RWPE2 (cell line): ENCODE measurements at places on chromosomes 7 and 10.

- no peak for DNase-seq
These were observed 34.0 kb upstream of the DKK1 start for GRCh38 chr10:52280051-52280450.

DNA sequence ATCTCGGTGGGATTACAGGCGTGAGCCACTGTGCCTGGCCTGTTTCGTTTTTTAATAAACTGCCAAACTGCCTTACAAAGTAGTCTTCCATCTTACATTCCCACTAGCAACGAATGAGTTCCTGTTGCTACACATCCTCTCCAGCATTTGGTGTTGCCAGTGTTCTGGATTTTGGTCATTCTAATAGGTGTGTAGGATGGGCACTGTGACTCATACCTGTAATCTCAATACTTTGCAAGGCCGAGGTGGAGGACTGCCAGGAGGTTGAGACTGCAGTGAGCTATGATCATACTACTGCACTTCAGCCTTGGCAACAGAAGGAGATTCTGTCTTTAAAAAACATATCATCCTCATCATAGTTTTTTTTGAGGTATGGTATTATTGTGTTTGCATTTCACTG lies 21.4 kb upstream of the RSBN1L start:
- peak; percentile 78 for DNase-seq

- DNase-seq: no peak
These were observed 278.9 kb downstream of the GRID1 start for GRCh38 chr10:86087716-86088115.

DNA sequence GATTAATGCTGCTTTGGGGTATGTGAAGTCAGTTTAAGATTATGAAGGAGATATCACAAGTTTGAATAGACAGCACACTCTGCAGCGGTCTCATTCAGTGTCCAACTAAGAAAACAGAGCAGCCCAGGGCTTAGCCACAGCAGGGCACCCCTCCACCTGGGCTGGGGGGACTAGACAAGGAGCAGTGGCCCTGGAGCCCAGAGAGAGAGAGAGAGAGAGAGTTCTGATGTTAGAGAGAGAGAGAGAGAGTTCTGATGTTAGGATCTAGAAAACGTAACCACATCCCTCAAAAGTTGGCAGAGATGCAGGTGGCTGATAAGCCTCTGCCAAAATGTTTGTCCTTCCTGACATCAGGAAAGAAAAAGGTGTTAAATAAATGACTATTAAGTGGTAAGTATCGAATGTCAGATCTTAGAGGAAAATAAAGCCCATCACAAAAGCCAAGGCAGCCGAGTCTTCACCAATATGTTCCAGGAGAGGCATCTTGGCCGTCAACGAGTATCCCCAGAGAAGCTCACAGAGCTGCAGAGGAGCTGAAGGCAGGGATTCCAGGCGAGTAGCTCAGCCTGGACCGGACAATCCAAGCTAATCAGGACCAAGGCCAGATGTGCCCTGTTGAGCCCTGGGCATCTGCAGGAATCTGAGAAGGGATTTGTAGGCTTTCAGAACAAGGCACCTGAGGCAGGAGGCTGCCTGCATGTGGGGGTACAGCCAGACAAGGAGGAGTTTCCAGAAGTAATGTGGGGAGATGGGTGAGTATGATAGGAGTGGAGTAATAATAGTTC lies 150.1 kb upstream of the TCF7L2 start:
- DNase-seq: no peak

DNA sequence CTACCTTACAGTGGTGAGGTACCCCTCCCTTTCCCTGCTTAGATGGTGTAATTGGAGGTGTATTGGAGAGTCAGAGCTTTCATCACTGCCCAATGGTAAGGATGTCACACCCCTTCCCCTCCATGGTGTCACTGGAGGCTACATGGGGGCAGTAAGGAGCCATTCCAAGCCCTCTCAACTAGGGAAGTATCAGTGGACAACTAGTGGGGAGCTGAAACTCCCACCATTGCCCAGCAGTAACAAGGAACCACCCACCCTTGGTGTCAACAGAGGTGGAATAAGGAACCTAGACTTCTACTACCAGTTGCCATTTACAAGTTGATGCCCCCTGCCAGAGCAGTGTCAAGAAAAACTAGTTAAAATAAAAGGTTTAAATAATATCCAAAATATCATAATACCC lies 2.8 kb upstream of the HIBADH start:
- no peak for DNase-seq

DNA sequence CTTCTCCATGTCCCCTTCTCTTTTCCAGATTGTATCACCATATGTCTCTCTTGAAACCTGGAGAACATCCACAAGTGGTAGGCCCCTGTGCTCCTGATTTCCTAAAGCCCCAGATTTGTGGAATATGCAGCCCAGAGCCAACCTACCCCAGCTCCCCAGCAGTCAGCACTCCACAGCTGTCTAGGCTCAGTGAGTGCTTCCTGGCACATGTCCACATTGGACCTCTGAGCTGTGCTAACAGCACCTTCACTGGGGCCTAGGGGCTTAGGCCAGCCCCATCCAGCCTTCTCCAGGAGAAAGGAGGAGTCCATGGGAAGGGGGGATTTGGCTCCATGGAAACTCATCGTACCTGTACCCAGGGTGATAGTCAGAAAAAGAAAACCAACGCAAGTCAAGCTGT lies 192.7 kb downstream of the FGFR2 start:
- DNase-seq: no peak

- no peak for DNase-seq
These were observed 38.6 kb upstream of the MET start for GRCh38 chr7:116633131-116633988.

DNA sequence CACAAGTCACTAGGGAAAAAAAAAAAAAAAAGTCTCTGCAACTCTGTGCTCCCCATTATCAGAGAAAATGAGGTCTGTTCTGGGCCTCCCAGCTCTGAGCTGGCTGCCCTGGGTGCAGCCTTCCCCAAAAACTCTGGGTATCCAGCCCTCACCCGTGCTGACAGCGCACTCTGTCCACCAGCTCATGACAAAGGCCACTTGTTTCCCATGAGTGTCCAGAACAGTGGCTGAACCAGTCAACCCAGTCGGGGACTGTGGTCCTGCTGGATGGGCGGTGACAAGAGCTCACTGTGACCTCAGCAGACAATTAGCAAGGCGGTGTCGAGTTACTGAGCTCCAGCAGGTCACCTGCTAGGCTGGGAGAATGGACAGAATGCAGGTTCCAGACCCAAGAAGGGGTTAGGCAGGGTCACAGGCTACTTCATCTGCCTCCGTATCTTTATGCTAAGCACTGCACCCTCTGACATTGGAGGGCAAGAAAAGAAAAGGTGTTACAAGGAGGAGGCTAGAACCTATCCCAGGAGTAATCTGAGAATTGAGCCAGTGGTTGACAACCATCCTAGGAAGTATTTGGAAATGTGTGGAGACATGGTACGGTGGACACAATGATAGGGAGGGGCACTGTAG lies 37.2 kb downstream of the DLG5 start:
- no peak for DNase-seq
